ENCODE measurements at places on chromosomes 16 and 17.

DNA sequence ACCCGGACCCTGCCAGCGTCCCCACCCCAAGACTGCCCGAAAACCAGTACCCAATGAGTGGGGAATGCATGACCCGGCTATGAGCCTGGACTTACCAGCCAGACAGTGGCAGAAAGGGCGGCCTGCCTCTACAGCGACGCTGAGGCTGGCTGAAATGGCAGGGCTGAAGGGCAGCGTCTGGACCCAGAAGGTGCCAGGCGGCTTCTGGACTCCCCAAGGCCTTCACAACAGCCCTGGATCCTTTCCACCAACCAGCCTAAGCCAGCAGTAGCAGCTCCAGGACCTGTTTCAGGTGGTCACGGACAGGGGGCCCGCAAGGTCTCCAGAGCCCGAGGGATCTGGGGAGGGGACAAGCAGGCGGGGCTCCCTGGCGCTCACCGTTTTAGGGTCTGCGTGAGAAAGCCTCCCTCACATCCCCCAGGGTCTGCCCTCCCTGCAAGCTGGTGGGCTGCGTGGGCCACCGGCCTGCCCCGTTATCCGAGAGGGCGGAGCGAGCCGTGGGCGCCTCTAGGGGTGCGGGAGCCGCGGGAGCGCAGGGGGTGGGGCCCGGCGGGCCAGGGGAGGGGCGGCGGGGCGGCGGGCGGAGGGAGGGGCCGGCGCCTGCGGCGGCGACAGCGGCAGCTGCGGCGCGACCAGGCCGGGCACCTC lies at the start of gene RIPOR1:
TSS of gene RIPOR1 (plus strand) at position 608 of the 648 bp plus-strand sequence. CDS start 9,618 bp downstream, outside the sequence.
- DNase-seq, result peak; percentile 55

DNA sequence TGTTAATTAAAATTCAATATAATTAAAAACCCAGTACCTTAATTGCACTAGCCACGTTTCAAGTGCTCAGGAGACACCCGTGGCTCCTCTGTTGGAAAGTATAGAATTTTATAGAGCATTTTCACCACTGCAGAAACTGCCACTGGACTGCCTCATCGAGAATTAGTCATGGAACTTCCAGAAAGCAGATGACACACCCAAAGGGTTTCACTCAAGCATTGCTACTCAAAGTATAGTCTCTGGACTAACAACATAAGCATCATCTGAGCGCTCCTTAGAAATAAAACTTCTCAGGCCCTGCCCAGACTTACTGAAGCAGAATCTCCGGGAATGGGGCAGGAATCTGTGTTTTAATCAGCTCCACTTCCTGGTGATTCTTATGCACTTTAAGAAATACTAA lies 63.5 kb upstream of the GPR139 start:
- no peak for DNase-seq

- no peak for DNase-seq
Measured at GRCh38 chr16:51419768-51420167, 268.7 kb upstream of the SALL1 start.

DNA sequence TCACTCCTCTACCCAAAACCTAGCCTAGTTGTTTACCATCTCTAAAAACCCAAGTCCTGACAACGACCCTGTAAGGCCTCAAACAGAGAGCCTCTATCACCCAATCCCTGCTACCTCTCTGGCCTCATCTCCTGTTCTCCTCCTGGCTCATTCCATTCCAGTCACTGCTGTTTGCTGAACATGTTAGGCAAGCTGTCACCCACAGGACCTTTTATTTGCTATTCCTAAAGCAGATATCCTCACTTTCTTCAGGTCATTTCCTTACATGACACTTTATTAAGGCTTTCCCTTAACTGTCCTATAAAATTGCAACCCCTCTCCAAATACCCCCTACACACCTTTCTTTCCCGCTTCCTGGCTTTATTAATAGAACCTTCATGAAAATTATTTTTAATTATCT lies 85.1 kb downstream of the KANSL1 start:
- no peak for DNase-seq

- no peak for DNase-seq
Measured at GRCh38 chr16:10220942-10221341, 38.7 kb upstream of the GRIN2A start.

GRCh38 chr17:47172696-47173565 lies 16.2 kb downstream of the CDC27 start:
- no peak for DNase-seq

DNA sequence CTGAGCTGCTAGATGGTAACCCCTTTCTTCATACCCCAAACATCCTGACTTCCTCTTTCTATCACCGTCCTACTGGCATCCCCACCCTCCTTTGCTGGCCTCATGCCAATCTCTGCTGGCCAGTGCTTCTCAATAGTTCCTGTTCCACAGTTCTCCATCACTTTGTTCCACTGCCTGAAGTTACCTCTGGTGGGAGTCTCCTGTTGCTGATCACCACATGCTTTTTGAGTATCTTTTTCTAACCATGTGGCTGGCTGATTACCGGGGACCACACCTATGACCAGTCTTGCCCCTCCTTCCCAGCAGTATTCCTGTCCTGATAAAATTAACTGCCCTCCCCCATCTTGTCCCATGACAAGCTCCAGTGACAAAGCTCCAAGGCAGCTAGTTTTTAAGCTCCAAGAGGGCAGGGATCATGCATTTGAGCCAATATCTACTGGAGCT lies 380.4 kb upstream of the CCL2 start:
- no peak for DNase-seq

GRCh38 chr16:12133729-12134128 lies 157.2 kb downstream of the SNX29 start:
- DNase-seq, result no peak

DNA sequence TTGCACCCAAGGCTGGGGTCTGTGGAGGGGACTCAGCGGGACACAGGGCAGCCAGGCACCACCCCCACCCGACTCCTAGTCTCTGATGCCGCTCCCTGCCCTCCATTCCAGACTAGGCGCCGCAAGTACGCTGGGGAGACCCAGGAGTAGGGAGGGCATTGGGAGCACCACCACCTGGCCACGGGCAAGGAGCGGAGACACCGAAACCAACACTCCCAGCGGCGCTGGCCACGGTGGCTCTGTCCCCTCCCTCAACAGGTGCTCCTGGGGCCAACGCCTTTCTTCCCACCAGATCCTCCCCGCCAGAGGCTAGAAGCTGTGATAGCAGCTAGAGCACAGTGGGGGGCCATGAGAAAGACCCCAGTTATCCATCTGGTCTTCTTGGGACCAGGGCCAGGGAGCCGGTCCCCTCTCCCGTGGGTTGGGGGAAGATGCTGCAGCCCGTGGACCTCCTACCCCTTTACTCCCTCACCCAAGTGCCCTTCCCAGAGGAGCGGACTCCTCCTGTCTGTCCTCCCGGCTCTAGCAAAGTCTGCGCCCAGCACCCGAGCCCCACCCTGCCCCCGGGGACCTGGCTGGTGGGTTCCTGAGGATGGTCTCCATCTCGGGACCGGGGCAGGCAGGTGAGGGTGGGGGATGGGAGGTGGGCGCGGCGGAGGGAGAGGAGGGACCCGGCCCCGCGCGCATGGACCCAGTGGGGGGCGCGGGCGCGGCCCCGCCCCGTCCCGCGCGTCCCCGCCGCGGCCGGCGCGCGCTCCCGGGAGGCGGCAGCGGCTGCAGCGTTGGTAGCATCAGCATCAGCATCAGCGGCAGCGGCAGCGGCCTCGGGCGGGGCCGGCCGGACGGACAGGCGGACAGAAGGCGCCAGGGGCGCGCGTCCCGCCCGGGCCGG lies at the start of gene SYNGR3:
TSS of gene SYNGR3 (plus strand) at position 762 of the 892 bp plus-strand sequence. CDS start 133 bp downstream, outside the sequence.
- DNase-seq, result no peak

DNA sequence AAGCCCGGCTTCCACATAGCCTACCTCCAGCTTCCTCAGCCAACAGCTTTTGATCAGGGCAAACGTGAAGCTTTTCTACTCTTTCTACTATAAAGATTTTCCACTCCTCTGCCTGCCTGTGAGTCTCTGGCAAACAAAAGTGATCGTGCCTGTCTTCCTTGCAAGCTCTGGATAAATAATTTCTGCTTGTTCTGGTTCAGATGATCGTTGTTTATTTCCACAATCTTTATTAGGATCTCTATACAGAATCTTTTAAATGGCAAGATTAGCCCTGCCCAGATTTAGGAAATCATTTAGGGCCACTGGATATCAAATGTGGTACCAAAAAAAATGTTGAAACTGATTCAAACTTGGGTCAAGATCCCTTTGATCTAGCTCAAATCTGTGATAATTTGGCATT lies 20.4 kb downstream of the KCNJ16 start:
- DNase-seq, result no peak

DNA sequence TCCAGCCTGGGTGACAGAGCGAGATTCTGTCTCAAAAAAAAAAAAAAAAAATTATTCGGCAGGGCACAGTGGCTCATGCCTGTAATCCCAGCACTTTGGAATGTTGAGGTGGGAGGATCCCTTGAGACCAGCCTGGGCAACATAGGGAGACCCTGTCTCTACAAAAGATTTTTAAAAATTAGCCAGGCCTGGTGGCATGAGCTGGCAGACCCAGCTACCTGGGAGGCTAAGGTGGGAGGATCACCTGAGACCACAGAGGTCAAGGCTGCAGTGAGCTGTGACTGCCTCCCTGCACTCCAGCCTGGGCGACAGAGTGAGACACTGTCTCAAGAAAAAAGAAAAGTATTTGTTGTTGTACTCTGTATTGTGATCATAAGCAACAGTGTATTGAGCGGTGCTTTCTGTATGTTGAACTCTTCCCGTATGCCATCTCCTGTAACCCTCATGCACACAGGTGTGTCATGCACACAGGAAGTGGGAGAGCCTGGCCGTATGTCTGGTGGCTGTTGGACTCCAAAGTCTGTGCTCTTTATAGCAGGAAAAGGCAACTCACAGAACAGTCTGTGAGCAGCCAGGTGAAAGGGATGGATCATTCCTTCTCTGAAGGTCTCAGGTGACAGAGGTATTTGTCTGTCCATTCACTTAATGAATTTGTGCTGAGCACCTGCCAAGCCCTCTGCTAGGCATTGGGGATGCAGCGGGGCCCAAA lies 17.1 kb downstream of the CDH1 start:
- no peak for DNase-seq

DNA sequence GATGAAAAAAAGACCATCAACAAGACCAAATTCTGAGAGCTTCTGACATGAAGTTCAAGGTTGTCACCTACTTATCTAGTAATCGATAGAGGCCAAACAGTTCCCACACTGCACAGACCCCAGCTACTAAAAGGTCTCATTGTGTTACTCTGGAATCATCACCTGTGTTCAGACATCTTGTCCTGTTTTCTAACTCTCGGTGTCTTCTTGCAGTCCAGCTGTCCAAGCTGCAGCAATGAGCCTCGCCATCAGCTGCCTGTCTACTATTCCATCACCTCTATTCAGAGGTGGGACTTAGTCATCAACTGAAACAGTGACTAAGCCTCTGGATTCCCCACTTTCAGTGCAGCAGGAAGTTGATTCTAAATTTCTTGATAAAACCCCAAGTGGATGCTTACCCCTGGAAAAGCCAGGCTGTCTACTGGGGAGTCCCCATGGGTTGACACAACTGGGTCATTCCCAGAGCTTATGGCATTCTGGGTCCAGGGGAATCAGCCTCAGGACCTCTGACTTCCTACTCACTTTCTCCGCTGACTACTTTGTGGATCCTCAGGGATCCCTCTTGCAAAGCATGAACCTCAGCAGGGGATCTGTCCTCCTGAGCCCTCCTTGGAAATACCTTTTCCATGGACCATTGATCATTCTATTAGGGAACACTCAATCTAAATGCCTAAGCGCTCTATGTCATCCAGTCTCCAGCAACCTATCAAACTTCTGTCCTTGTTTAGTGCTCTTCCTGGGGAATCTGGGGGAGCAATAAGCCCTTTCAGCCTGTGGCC lies 46.5 kb downstream of the HNF1B start:
- DNase-seq, result no peak

DNA sequence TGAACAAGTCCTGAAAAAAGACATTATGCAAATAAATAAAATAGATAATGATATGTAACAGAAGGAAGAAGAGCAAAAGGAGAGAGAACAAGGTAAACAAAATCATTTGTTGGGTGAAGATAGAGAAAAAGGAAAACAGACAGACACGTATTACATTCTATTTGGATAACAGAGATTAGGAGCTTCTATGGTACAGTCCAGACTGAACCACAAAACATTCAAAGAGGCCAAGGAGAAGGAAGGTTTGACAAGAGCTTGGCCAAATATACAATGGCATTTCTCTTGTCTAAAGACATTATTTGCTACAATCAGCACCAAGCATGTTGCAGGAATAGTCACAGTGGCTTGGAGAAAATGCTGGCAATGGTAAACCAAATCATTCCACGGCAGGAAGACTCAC lies 29.2 kb downstream of the SMG6 start:
- DNase-seq, result no peak

DNA sequence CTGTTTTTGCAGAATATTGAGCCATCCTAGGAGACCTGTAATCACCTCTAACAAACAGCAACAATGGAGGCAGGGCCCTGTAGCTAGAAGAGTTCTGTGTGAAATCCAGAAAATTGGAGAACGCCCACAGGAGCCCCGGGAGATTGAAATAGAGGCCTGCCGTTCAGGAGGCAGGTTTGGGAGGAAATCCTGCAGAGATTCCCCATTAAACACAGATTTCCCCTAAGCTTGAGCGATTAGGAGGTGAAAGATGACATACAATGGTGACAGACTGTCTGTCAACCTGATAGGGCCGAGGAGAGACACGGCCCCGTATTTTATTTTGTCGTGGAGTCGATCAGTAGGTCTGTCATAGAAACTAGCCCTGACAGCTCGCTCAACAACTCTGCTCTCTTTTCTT lies 18.2 kb downstream of the CDK5RAP3 start:
- DNase-seq, result no peak

- no peak for DNase-seq
Measured at GRCh38 chr17:81741049-81741593, 29.0 kb downstream of the SLC25A10 start.

GRCh38 chr16:87361916-87362619 lies 21.5 kb downstream of the FBXO31 start:
- no peak for DNase-seq

DNA sequence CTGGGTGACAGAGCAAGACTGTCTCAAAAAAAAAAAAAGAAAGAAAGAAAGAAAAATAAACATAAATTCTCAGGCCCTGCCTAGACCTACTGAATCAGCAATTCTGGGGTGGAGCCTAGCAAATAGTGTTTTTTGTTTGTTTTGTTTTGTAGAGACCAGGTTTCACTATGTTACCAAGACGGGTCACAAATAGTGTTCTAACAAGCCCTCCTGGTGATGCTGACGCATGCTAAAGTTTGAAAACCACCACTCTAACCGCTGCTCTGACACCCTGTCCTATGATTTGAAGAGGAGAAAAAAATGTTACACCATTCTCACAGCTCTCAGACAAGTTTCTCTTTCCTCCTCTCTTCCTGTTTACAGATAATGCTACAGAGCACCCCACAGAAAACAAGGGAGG lies 1.5 kb downstream of the MRPL10 start:
- DNase-seq, result no peak

- DNase-seq, result no peak
Measured at GRCh38 chr17:40664582-40665333, at the start of gene KRT222. Gene KRT222 (minus strand): TSS chr17:40665177. CDS start chr17:40665099, 78 bp downstream.

- DNase-seq, result no peak
Measured at GRCh38 chr16:30416624-30417528, 9.5 kb downstream of the ZNF771 start.

GRCh38 chr17:32502710-32503109 lies 15.9 kb downstream of the CDK5R1 start:
- no peak for DNase-seq

- no peak for DNase-seq
Measured at GRCh38 chr16:86448306-86448890, 61.9 kb upstream of the FOXF1 start.

Data from stimulated activated CD4-positive, alpha-beta T cell treated with anti-CD3 and anti-CD28 coated beads, Interleukin-4, amount 100 ng/mL, for 1 hour (primary cell).